Tracheal epithelial cell (primary cell): ENCODE measurements at places on chromosomes 16 and 17. TPM values are rescaled to one million over a fixed set of nuclear protein-coding genes. Genes with fewer than 3 reads are reported as not detected.

DNAAF8 gene
- total RNA-seq: under 0.01 TPM in 1 of 2 replicates, not detected in the other

PRR14 gene
- 8.7 and 10.1 TPM in 2 replicates for total RNA-seq

KRT31 gene
- 0.24 TPM in 1 of 2 replicates, not detected in the other for total RNA-seq

TBX21 gene
- total RNA-seq: not detected in 2 replicates

PRCD gene
- 0.21 and 3.1 TPM in 2 replicates for total RNA-seq

TPSD1 gene
- not detected in 2 replicates for total RNA-seq

MMP25 gene
- under 0.01 and 0.24 TPM in 2 replicates for total RNA-seq

ALOX12B gene
- 1.2 TPM in 1 of 2 replicates, not detected in the other for total RNA-seq

TMEM238L gene
- total RNA-seq: not detected in 2 replicates

PTX4 gene
- total RNA-seq: 0.85 TPM in 1 of 2 replicates, not detected in the other
